Right lung (tissue), 10 donors: ENCODE measurements at places on chromosomes 16 and 17.

DNA sequence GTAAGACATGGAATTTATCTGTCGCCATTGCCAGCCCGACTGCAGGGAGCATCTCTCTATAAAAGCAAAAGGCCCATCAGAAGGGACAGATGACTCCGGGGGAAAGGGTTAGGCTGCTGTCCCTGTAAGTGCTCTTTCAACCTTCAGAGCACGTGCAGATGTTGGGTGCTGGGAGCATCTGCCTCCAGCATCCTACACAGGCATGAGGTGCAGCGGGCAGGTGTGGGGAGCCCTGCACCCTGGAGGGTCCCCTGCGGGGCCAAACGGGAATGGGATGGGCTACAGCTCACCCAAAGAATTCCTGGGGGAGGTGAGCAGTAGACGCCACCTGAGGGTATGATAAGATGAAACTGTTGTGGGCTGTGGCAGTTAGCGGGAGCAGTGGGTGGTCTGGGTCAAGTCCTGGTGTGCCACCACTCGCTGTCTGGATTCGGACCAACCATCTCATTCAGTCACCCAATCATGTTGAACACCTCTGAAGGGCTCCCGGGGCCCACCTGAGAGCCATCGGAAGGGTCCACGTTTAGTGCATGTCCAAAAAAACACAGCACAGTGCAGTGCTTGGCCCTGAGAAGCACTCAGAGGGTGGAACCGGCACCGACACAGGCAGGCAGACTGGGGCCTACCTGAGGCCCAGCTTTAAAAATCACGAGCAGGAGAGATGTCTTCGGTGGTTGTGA is 3.8 kb downstream of the SMCR8 start:
- no peak for DNase-seq

- no peak for DNase-seq
Measured at GRCh38 chr17:46911311-46911710, 11.6 kb upstream of the GOSR2 start.

- DNase-seq = no peak
Measured at GRCh38 chr17:62193249-62193648, 128.2 kb upstream of the MED13 start.

DNA sequence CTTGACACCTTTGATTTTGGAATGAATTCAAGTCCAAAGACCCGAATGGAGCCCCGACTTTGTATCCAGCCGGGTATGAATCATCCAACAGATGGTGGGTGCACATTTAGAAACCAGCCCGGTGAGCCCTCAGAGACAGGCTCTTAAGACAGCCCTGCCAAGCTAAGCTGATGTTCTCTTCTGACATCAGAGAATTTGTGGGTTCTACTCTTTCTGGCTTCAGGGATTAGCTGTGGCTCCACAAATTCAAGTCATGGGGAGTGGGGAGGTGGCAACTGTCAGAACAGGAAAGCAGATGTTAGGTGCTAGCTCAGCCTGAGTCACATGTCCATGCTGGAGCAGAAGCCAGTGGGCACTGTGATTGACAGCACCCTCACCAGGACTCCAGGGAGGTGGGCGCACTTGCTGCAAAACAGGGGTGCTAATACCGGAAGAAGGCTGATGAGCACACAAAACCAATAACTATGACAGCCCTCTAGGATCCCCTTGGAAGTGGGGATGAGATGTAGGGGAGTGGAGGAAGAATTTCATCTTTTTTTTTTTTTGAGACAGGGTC is 31.4 kb upstream of the XYLT2 start:
- no peak for DNase-seq

GRCh38 chr16:88879788-88880055 is 13.3 kb upstream of the PABPN1L start:
- no peak for DNase-seq

- peak; percentile 87 for DNase-seq
Measured at GRCh38 chr17:79836972-79837887, 2.0 kb downstream of the CBX4 start.

DNA sequence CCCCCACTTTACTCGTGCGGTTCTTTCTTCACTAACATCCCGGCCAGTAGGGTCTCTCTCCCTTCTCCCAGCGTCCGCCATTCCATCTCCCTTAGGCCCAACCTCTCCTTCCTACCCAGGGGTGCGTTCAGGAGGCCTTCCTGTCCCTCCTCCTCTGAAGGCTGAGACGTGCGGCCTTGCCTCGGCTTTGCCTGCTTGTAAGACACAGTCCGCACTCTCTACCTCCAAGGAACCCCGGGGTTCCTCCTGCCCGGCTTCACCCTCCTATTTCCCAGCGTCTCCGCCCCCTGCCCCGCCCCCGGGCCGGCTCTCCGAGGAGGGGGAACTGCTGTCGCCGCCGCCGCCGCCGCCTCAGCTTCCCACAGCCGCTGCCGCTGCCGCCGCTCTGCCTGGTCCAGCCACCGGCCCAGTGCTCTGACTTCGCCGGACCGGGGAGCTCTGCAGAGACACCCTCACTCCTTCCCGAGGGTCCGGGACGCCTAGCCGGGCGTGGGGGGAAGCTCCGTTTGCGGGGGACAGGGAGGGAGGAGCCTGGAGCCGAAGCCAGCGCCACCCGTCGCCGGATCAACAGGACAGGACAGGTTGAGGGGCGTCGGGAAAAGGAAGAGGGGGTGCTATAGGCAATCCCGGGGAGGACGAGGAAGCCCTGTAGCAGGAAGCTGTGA is 1.2 kb upstream of the FGF11 start:
- DNase-seq = peak; percentile 25

- DNase-seq = no peak
Measured at GRCh38 chr16:69711115-69711740, 15.1 kb downstream of the NQO1 start.

DNA sequence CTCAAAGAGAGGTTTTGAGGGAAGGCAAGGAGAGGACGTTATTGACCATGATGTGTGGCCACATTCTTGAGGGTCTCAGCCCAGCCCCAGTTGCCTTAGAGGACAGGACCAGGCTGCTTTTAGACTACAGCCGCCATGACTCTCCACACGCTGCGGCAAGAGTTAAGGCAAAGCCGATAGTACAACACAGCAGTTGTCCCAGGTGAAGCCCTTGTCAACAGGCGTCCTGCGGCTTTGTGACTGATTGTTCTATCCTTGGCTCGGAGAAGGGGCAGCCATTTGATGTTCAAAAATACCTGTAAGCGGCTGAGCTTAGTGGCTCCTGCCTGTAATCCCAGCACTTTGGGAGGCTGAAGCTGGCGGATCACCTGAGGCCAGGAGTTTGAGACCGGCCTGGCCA is 28.8 kb downstream of the TMEM92 start:
- no peak for DNase-seq

GRCh38 chr17:21375757-21376080 is 438 bp upstream of the KCNJ12 start:
- peak; percentile 32 for DNase-seq

GRCh38 chr16:4682616-4683254 is 10.6 kb upstream of the NUDT16L1 start:
- no peak for DNase-seq

GRCh38 chr17:18963126-18964017 is 11.4 kb downstream of the SLC5A10 start:
- DNase-seq = no peak

DNA sequence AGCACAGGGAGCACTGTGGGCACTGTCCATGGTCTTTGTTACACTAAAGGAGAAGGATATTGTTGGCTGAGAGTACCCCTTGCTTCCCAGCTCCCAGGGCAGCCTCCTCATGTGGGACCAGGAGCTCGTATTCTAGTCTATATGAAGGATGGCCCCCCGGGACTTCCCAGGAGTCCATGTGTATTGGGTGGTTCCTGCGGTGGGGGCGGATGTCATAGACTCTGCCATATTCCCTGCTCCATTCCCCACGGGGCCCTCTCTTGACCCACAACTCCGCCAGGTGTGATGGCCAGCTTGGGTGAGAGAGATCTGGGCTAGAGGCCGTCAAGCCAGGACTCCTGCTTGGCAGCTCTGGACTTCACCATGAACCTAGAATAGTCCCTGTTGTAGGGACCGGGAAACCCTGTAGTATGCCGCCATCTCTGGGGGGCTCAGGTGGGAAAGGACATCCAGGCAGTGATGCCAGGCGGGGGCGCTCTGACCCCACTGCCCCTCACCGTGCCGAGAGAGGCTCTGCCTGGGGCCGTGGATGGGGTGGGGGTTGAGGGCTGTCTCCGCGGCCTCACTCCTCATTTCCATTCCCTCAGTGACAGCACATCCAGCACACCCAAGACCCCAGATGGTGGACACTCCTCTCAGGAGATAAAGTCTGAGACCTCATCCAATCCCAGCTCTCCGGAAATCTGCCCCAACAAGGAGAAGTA is 37.8 kb downstream of the OR1D5 start:
- no peak for DNase-seq

- DNase-seq = no peak
Measured at GRCh38 chr16:52022177-52022576, 524.8 kb downstream of the TOX3 start.

DNA sequence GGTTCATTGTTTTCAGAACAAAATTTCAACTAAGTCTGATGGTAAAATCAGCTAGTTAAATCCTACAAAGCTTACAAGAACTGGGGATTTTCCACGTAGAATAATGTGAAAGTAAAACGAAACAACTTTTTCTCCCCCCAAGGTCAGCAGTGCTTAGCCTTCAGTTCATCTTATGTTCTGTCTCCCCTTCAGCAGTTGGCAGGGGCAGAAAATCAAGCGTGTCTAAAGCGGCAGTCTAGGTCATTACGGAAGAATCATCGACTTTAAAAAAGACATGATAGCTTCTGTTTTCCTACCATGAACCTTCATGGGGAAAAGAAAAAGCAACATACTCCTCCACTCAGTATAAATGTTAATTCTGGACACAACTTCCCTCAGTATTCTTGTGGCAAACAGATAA is 50.7 kb downstream of the GNA13 start:
- no peak for DNase-seq

DNA sequence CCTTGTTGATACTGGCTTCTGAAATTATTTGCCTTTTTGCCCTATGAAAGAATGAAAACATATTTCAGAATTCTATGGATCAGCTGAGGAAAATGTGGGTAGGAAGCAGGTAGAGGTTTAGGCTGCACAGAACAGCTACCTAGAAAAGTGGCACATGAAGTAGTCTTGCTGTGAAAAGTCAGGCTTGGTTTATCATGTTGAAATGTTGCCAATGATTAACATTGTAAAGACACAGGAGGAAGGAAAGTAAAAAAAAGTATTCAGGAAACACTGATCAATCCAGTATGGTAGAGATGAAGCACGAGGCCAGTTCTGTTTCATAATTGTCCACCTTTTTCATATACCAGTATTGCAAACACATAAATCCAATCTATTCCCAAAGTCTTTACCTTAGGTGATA is 29.9 kb downstream of the ABCA6 start:
- DNase-seq = no peak

- peak; percentile 84 for DNase-seq
Measured at GRCh38 chr16:56607109-56607618, 1.2 kb upstream of the MT2A start.

DNA sequence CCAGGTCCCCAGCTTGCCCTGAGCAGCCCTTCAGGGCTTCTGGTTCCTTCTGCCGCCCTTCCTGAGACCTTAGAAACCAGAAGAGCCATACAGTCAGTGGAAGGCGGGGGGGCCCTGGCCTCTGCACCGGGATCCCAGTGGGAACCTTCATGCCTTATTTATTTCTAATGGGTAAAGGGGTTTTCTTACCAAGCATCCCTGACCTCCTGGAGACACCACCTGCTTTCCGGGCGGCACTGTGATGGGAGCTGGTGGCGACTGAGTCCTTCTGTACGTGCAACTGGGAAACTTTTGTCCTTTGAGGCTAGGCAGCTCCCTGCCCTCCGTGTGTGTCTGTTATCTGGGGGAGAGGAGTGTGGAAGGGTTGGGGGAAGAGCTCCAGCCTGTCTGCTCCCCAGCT is 7.2 kb upstream of the MRPL58 start:
- DNase-seq = no peak

GRCh38 chr16:68383858-68384257 is 64.5 kb downstream of the SMPD3 start:
- no peak for DNase-seq

DNA sequence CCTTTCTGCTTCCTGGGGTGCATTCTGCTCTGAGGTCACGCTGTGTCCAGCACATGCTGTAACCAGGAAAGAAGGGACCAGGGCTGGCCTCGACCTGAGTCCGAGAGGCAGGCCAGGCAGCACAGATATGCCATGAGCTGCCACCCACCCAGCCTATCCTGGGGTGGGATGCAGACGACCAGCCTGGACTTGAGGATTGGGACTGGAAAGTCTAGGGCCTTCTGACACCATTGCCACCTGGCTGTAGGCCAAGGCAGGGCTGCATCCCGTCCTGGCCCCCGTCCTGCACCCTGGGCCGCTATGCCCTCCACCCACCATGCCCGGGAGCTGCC is 14.3 kb downstream of the ENGASE start:
- DNase-seq = no peak

DNA sequence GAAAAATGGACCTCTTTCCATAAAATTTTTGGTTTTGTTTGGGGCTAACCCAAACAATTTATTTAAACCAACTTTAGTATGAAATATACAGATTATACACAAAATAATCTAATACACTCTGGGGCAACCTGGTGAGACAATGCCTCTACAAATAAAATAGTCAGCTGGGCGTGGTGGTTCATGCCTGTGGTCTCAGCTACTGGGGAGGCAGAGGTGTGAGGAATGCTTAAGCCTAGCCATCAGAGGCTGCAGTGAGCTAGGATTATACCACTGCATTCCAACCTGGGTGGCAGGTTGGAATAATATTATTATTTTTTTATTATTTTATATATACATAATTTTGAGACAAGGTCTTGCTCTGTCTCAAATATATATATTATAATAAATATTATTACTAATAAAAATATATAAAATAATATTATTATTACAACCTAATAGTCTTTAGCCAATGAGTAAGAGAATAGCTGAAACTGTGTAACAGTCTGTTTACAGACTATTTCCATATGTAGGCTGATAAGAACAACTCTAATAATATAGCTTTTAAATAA is 50.5 kb downstream of the GLG1 start:
- no peak for DNase-seq

GRCh38 chr17:64357191-64357981 is 33.3 kb downstream of the PECAM1 start:
- no peak for DNase-seq

GRCh38 chr17:36892112-36892838 is 45.0 kb upstream of the LHX1 start:
- DNase-seq = no peak

DNA sequence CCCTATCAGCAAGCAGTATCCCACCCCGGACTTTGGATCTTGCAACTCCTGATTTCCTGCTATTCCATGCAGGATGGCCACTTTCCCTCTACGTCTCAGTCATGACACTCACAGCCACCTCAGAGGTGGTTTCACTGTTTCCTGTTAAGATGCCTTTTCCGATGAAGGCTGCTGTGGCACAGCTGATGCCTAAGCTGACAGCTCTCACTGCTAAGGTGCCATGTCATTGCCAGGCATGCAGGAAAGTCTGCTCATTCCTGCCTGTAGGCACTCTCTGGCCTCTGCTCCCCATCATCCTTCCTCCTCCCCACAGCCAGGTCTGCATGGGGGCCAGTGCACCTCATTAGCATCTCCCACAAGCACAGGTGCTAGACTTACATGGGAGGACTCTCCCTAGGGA is 173.0 kb downstream of the CBLN1 start:
- DNase-seq = no peak

- DNase-seq = no peak
Measured at GRCh38 chr16:2529961-2530628, 1.1 kb downstream of the CEMP1 start.

GRCh38 chr16:4529085-4530060 is 9.2 kb downstream of the CDIP1 start:
- no peak for DNase-seq

- DNase-seq = no peak
Measured at GRCh38 chr17:67111327-67111726, 67.0 kb downstream of the CACNG1 start.
